ENCODE measurements at places on chromosomes 11 and 22.

GRCh38 chr11:100741866-100742625, 55.0 kb downstream of the ARHGAP42 start:
- DNase-seq, result no peak

DNA sequence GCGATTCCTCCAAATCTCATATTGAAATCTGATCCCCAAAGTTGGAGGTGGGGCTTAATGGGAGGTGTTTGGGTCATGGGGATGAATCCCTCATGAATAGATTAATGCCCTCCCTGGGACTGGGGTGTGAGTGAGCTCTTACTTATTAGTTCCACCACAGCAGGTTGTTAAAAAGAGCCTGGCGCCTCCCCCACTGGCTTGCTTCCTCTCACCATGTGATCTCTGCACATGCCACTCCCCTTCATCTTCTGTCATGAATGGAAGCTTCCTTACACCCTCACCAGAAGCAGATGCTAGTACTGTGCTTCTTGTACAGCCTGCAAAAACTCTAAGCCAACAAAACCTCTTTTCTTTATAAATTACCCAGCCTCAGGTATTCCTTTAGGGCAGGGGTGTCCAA, 8.8 kb downstream of the RRAS2 start:
- no peak for DNase-seq

DNA sequence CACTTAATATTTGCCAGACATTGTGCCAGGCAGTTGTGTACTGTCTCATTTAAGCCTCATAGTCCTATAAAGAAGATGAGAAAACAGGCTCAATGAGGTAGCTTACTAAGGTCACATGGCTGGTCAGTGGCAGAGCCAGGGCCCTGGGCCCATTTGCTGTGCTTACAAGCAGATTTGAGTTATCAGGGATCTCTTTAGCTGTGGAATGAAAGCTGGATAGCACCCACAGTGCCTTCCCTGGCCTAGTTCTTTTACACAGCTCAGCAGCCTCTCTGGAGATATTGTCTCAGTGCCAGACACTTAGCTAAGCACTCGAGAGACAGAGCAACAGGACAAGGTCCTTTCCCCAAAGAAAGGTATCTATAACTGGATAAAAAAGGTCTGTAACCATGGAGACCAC, 6.1 kb downstream of the TMEM86A start:
- DNase-seq, result no peak

DNA sequence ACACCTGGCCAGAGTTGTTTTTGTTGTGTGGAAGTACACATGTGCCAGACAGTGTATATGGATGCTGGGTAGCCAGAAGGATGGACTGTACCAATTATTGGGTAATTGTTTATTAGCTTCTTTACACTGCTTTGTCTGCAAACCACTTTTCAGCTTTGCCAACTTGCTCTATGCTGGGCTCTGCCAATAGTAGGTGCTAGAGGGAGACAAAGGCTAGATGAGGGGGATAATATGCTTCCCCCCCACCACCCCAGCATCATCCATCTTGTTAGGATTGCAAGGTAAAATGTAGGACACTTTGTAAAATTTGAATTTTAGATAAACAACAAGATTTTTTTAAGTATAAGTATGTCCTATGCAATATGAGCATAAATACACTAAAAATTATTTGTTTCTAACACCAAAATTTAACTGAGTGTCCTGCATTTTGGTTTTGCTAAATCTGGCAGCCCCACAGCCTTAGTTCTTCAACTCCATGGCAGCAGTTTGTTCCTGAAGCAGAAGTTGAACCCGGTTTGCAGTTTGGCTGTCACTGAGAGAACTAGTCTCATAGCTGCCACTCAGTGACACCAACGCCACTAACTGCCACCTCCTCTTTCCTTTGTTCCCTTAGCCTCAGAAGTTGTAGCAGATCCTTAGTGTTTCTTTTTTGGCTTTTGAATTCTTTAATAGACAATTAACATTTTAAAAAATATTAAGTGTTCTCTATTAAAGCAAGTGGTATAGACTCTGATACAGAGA, 78.8 kb downstream of the CCDC81 start:
- DNase-seq, result no peak

- DNase-seq, result no peak
Measured at GRCh38 chr11:19952116-19952605, 208.1 kb downstream of the DBX1 start.

DNA sequence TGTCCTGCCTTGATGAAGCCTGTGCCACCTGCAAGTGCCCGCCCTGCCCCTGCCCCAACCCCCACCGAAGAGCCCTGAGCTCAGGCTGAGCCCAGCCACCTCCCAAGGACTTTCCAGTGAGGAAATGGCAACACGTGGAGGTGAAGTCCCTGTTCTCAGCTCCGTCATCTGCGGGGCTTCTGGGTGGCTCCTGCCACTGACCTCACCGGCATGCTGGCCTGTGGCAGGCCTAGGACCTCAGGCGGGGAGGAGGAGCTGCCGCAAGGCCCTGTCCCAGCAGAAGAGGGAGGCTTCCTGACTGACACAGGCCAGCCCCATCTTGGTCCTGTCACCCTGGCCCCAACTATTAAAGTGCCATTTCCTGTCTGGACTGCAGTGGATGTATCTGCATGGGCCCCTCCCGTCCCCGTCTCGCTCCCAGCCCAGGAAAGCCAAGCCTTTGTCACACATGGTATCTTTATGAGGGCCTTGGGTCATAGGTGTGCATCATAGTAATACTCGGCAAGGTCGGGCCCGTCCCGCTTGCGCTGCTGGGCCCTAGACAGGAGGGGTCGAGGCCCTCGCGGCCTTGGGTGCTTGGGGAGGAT, 882 bp downstream of the FREY1 start:
- no peak for DNase-seq

DNA sequence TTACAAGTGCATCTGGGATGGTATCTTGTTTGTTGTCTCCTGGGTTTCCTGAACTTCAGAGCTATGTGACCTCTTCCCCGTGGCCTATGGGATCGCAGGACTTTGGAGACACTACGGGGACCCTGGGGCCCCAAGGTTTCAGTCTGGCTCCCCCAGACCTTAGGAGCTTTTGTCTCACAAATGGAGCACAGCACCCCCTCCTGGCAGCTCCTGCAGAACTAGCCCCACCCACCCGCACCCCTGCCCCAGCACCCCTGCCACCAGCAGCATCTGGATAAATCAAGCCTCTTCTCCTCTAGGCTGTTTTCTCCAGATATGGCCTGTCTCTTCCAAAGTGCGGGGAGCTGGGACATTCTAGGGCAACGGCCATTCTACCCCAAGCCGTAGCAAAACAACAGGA, 10.4 kb downstream of the RCOR2 start:
- DNase-seq, result no peak

DNA sequence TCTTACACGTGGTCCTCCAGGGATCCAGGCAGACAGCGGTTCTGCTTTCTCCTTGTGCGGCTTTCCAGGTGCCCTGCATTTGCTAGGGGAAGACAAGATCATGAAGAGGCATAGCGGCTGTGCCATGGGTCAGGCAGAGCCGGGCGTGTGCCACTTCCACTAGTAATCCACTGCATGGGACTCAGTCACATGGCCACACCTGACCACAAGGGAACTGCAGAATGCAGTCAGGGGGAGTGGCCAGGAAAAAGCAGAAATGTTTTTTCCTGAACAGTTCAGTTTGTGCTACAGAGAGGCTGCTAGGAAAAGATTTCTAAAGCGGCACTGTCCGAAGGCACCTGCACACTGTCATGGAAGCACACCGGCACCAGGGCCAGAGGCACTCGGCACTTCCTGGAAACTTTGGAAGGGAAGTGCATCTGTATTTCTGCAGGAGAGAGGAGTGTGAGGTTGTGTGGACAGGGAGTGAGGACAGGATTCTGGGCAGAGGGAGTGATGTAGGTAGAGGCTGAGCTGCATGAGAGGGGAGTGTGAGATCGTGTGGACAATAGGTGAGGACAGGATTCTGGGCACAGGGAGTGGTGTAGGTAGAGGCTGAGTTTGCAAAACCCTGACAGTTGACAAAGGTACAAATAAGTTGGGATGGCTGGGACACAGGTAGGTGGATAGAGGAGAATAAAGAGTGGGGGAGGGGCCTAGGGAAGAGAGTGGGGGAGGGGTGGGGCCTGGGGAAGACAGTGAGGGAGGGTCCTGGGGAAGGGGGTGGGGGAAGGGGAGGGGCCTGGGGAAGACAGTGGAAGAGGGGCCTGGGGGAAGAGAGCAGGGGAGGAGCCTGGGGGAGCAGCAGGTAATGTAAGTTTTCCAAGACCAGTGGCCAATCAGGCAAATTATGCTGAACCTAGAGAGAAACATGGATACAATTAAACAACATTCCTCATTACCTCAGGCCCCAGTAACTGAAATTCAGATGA, 1436.3 kb downstream of the TBC1D22A start:
- DNase-seq, result no peak

GRCh38 chr22:40329466-40329865, 16.8 kb upstream of the ADSL start:
- no peak for DNase-seq
